ENCODE measurements at places on chromosomes 4 and X.

- peak; percentile 0 for DNase-seq
Observed at GRCh38 chr4:87679449-87680169, 29.5 kb downstream of the DMP1 start.

DNA sequence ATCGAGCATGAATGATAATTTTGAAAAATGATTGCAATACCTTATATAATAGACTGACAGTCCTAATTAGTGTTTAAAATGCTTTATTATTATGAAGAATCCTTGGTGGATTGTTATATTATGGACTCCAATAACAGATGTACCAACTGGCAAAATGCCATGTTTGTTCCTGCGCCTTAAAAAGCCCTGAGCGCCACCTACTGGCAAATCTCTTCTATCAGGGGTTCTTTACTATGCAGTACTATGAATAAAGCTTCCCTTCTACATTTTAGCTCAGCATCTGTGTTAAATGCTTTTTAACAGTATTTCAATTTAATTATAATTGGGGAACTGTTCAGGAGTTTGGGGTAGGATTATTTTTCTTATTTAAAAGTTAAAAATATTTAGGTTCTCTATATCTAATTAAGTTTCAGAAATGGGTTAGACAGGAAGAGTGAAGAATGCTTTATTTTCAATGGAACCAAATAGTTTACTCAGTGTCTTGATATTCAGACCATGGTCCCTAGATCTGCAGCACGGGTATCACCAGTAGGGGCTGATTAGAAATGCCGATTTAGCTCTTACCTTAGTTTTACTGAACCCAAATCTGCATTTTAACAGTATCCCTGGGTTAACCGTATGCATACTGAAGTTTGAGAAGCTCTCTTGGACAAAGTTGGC lies 20.0 kb downstream of the CFAP97 start:
- DNase-seq, result peak; percentile 15

- DNase-seq, result no peak
Observed at GRCh38 chrX:79361192-79361870, 5.8 kb downstream of the ITM2A start.

DNA sequence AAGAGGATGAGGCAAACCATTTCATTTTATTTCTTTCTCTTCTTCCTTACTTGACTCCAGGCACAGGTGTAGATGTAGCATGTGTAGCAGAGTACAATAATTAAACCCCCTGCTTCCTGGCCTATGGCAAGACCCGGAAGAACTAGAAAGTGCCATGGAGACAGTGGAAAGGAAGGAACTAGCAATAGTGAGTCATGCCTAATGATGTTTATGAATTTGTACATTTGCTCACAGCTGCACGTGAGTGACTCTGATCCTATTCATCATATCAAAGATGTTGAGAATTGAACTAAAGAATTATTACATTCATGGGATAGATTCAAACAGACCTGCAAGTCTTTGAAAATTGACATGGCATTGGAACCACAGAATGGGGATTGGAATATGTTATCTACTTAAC lies 2233.9 kb upstream of the TENM3 start:
- DNase-seq, result no peak

GRCh38 chr4:151302432-151302831 lies 23.0 kb downstream of the SH3D19 start:
- no peak for DNase-seq

DNA sequence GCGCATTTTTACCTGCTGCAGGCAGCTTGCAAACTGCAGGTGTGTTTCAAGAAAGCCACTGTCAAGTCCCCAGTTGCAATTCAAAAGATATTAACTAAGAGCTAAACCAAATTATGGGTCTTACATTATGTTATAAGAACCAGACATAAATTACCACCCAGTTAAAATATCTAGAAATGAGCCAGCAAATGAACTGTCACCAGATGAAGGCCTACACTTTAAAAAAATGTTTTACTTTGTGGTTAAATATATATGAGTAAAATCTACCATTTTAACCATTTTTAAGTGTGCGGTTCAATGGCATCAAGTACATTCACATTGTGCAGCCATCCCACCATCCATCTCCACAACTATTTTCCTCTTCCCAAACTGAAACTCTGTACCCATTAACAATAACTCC lies 32.0 kb upstream of the TMEM131L start:
- no peak for DNase-seq

- DNase-seq, result no peak
Observed at GRCh38 chrX:71622032-71622575, 3.8 kb upstream of the CXCR3 start.

GRCh38 chrX:125533352-125533751 lies 213.7 kb downstream of the TEX13C start:
- no peak for DNase-seq

DNA sequence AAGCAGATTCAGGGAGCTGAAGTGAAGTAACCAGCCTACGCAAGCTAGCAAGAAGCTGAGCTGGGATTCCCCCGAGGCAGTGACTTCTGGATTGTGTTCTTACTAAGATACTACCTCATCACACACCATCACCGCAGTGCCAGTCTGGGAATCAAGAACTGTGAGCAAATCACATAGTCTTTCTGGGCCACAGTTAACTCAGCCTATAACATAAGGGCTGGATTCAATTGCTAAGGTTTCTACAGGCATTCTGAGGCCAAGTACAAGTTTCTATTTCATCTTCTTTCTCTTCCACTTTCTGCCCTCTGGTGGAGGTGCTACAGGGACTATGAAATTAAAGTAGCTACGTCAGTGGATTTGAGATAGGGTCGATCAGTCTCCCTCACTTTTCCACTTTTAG lies 1.4 kb upstream of the CORIN start:
- DNase-seq, result no peak

- no peak for DNase-seq
Observed at GRCh38 chrX:8147226-8147625, 23.8 kb downstream of the VCX2 start.

- no peak for DNase-seq
Observed at GRCh38 chr4:184653650-184654049, 4.1 kb downstream of the PRIMPOL start.

DNA sequence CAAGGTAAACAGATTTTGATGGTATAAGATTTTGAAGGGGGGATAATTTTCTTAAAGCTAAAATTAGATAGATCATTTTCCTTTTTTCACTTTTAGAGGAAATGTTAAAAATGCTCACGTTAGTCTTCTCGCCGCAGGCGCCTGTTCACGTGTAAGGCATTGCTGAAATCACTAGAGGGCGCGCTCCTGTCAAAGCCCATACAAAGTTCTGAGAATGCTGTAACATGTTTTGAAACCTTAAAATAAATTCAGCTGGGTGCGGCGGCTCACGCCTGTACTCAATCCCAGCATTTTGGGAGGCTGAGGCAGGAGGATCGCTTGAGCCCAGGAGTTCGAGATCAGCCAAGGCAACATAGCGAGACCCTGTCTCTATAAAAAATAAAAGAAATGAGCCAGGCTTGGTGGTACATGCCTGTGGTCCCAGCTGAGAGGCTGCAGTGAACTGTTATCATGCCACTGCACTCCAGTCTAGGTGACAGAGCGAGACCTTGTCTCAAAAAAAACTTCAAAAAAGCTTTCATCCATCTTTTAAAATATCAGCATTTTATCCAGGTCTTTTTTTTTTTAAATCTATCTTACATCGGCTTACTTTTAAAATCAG lies 138.0 kb downstream of the RBMX2 start:
- DNase-seq, result peak; percentile 5

- DNase-seq, result no peak
Observed at GRCh38 chr4:26317766-26318165, 3.0 kb upstream of the RBPJ start.

GRCh38 chr4:20960291-20960690 lies 260.0 kb downstream of the PACRGL start:
- no peak for DNase-seq

DNA sequence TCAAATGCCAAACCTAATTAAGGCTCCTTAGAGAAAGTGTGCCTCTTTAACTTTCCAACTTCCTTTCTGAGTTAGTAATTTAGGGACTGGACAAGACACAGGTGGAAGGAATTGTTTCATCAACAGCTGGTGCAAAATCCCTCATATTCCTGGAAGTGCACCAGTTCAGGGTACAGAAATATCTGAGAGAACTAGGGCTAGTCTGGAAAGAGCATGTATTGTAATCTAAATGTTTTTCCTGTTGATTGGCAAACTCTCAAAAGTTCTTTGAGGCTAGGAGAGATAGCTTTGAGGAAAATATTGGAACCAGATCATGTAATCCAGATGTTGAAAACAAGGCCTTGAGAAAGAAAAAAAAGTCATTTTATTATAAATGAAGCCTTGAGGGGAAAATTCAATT lies 98.1 kb upstream of the C1GALT1C1 start:
- no peak for DNase-seq

GRCh38 chr4:65737672-65738071 lies 67.4 kb upstream of the EPHA5 start:
- DNase-seq, result no peak

- DNase-seq, result no peak
Observed at GRCh38 chrX:7500386-7500785, 342.6 kb upstream of the VCX start.

- no peak for DNase-seq
Observed at GRCh38 chrX:45823536-45823935, 622.9 kb upstream of the DIPK2B start.

DNA sequence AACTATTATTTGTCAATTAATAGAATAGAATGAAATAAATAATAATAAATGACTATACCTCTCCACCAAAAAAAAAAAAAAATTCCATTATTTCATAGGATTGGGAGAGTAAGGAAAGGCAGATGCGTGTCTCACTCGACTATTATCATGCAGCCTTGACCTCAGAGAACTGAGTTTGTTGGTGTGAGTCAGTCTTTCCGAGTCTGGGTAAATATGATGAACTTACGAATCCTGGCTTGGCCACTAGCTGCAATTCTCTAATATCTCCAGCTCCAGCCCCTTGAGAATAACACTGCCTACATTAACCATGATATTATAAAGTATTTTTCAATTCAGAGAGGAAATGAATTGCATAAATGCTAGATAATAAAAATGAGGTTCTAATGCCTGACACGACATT lies 46.6 kb upstream of the DHX15 start:
- no peak for DNase-seq

DNA sequence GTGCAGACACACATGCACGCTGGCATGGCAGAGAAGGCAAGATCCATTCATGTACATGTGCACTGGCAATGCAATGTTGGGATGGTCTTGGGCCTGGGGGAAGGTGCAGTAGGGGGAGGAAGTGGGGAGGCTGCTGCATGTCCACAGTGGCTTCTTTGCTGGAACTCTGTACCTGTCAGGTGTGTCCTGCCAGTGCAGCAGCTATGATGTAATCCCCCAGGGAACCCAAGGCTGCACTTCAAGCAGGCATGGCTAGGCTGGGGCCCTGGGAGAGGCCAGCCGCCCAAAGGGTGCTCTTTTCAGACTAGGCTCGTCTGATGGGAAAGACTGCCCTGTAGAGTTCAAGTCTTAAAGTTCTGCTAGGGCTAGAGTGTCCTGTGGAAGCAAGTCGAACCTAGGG lies 1304.0 kb downstream of the FAM133A start:
- no peak for DNase-seq

DNA sequence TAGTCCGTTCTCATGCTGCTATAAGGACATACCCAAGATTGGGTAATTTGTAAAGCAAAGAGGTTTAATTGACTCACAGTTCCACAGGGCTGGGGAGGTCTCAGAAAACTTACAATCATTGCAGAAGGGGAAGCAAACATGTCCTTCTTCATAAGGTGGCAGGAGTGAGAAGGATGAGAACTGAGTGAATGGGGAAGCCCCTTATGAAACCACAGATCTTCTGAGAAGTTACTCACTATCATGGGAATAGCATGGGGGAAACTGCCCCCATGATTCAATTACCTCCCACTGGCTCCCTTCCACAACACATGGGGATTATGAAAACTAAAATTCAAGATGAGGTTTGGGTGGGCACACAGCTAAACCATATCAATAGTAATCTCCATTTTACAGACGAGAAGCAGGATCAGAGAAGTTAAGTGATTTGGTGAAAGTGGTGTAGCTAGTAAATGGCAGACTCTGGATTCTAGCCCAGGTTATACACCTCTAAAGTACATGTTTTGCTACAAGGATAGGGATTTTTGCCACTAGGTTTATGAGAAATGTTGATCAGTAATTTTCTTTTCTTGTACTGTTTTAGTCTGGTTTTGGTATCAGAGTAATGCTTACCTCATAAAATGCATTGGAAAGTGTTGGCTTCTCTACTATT lies 47.3 kb upstream of the C1GALT1C1 start:
- DNase-seq, result no peak

DNA sequence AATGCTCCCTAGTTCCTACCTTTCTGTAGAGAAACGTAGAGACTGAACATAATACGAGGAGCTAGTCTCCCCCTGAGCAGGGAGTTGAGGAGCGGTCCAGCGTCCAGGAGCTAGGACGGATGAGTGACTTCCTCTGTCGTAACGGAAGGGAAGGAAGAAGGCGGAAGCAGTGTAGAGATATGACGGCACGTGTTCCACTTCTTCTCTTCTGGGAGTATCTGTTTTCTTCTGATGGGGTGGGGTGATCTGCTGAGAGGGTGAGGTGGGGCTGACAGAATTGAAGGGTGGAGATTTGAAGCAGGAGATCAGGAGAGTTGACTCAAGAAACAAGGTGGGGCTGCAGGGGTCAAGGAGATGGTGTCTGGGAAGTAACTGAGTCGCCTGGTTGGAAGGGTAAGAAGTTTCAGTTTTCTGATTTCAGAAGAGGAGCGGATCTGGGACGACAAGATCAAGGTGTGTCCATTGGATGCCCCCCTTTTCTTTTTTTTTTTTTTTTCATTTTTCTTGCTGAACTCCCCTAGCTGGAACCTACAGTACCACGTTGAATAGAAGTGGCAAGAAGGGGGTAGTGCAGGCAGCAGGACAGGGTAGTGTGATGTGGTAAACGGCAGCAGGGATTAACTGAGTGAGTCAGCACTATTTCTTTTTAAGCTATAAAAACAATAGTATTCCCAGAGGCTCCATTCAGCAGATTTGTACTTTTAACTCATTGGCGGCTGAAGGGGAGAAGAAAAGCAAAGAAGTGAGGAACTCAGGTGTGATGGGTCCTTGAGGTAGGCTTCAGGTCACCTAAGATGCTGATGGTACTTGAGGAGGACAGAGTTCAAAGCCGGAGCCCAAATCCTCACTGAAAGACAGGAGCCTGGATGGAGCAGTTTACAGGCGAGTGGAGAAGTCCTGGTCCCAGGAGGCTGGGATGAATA lies 50.8 kb upstream of the SETD7 start:
- no peak for DNase-seq

- no peak for DNase-seq
Observed at GRCh38 chrX:38570396-38570795, 9.1 kb downstream of the TSPAN7 start.

GRCh38 chr4:79413032-79413885 lies 5.2 kb upstream of the GK2 start:
- peak; percentile 10 for DNase-seq

DNA sequence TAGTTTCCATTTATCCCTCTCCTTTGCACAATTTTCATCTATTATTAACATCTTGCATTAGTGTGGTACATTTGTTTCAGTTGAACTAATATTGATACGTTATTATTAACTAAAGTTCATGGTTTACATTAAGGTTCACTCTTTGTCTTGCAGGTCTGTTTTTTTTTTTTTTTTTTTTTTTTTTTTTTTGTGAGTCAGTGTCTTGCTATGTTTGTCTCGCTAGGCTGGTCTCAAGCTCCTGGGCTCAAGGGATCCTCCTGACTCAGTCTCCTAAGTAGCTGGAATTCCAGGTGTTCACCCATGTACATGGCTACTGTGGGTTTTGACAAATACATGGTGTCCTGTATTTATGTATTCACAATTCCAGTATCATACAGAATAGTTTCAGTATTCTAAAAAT lies 6.8 kb downstream of the TBC1D19 start:
- DNase-seq, result no peak

Measured in NCI-H1417 treated with DMSO at 0.1 percent for 48 hours (cell line).